Smooth muscle cell of bladder (primary cell): ENCODE measurements at places on chromosomes 13 and 19. TPM values are rescaled to one million over a fixed set of nuclear protein-coding genes. Genes with fewer than 3 reads are reported as not detected.

The CAMSAP3 gene
- total RNA-seq: not detected in 2 replicates

The PEAK3 gene
- total RNA-seq: not detected in 2 replicates

The EFNA2 gene
- total RNA-seq: not detected in 2 replicates

The VAV1 gene
- total RNA-seq: under 0.01 TPM in 1 of 2 replicates, not detected in the other

The FCGBP gene
- total RNA-seq: 0.14 and 0.65 TPM in 2 replicates

The MUC16 gene
- under 0.01 TPM in 1 of 2 replicates, not detected in the other for total RNA-seq

The OR10H1 gene
- total RNA-seq: not detected in 2 replicates

The VSTM2B gene
- not detected in 2 replicates for total RNA-seq

The KANK2 gene
- total RNA-seq: 137 and 277 TPM in 2 replicates

The LILRB4 gene
- total RNA-seq: not detected in 2 replicates

The LENG9 gene
- 7.3 and 10.2 TPM in 2 replicates for total RNA-seq

The TMEM59L gene
- total RNA-seq: 1.00 and 2.3 TPM in 2 replicates

The POMP gene
- total RNA-seq: 86.1 and 98.6 TPM in 2 replicates

The ZNF253 gene
- total RNA-seq: 2.3 and 3.7 TPM in 2 replicates

The EXOC3L2 gene
- under 0.01 and 0.09 TPM in 2 replicates for total RNA-seq

The SNRNP70 gene
- total RNA-seq: 106 and 162 TPM in 2 replicates

The LGI4 gene
- 0.28 and 0.46 TPM in 2 replicates for total RNA-seq

The SPTBN4 gene
- total RNA-seq: 1.6 and 1.8 TPM in 2 replicates

The RANBP3 gene
- total RNA-seq: 30.6 and 33.7 TPM in 2 replicates

The GNA15 gene
- under 0.01 TPM in 1 of 2 replicates, not detected in the other for total RNA-seq

The ZNF790 gene
- 6.8 and 8.7 TPM in 2 replicates for total RNA-seq

The SIGLEC12 gene
- total RNA-seq: not detected in 2 replicates

The ZNF793 gene
- total RNA-seq: 1.1 and 1.8 TPM in 2 replicates

The CYP4F3 gene
- total RNA-seq: not detected in 2 replicates

The CYP2F1 gene
- total RNA-seq: not detected in 2 replicates

The RNF113B gene
- not detected in 2 replicates for total RNA-seq

The ZNF470 gene
- total RNA-seq: 5.7 and 7.9 TPM in 2 replicates

The ETV2 gene
- 0.18 and 0.28 TPM in 2 replicates for total RNA-seq

The TINCR gene
- 0.09 and 0.28 TPM in 2 replicates for total RNA-seq

The S1PR5 gene
- total RNA-seq: 0.14 and 0.74 TPM in 2 replicates

The GNG7 gene
- 0.14 and 0.37 TPM in 2 replicates for total RNA-seq

The ERICH6B gene
- not detected in 2 replicates for total RNA-seq

The SRRM5 gene
- total RNA-seq: not detected in 2 replicates

The CEACAM6 gene
- total RNA-seq: not detected in 2 replicates

The KIRREL2 gene
- total RNA-seq: not detected in 2 replicates

The APOE gene
- total RNA-seq: 7.7 and 18.3 TPM in 2 replicates

The MAB21L1 gene
- total RNA-seq: 0.09 and 0.43 TPM in 2 replicates

The ZNF28 gene
- total RNA-seq: 12.4 and 13.2 TPM in 2 replicates

The GAPDHS gene
- not detected in 2 replicates for total RNA-seq

The ZNF90 gene
- 0.57 and 0.92 TPM in 2 replicates for total RNA-seq

The IFNL2 gene
- not detected in 2 replicates for total RNA-seq

The NAPSA gene
- total RNA-seq: under 0.01 and 0.18 TPM in 2 replicates

The ZGLP1 gene
- total RNA-seq: 0.28 and 0.37 TPM in 2 replicates

The KLK15 gene
- not detected in 2 replicates for total RNA-seq

The ZNF729 gene
- not detected in 2 replicates for total RNA-seq

The PABPC3 gene
- 0.09 and 0.14 TPM in 2 replicates for total RNA-seq

The KLHL1 gene
- not detected in 2 replicates for total RNA-seq

The OR1I1 gene
- not detected in 2 replicates for total RNA-seq

The POU4F1 gene
- total RNA-seq: not detected in 2 replicates

The CIC gene
- 7.1 and 13.9 TPM in 2 replicates for total RNA-seq

The DHDH gene
- total RNA-seq: 0.14 and 0.18 TPM in 2 replicates

The SMIM7 gene
- 52.8 and 59.4 TPM in 2 replicates for total RNA-seq

The ZNF626 gene
- total RNA-seq: 11.1 and 14.9 TPM in 2 replicates

The ZNF296 gene
- not detected in 2 replicates for total RNA-seq

The GPC6 gene
- 41.4 and 124 TPM in 2 replicates for total RNA-seq
